Sigmoid colon (tissue), 7 donors: ENCODE measurements at places on chromosomes 2 and 18. TPM values are rescaled to one million over a fixed set of nuclear protein-coding genes. Genes with fewer than 3 reads are reported as not detected.

DNA sequence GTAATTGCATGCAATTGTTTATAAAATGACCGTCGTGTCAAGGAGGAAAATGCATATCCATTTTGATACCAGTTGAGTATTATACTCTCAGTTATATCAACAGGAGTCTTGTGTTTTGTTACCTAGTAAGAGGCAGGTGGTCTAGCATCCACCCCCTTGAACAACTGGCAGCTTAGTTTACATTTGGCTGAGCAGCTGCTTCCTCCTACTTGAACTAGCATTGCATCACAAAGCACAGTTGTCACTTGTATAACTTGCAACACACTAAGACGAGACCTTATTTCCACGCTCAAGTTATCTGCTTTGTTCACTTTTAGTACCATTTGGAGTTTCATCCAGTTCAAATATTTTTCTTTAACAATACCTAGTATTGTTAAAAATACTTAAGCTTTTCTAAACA lies 75.4 kb upstream of the UBE2E3 start:
- no peaks in the 10 kb centered on the region for H3K36me3 ChIP-seq
- H3K4me3 ChIP-seq: no peak overlapping the region
- DNase-seq: no peak
- no peaks in the 10 kb centered on the region for H3K27me3 ChIP-seq
- no peaks in the 10 kb centered on the region for H3K4me1 ChIP-seq

DNA sequence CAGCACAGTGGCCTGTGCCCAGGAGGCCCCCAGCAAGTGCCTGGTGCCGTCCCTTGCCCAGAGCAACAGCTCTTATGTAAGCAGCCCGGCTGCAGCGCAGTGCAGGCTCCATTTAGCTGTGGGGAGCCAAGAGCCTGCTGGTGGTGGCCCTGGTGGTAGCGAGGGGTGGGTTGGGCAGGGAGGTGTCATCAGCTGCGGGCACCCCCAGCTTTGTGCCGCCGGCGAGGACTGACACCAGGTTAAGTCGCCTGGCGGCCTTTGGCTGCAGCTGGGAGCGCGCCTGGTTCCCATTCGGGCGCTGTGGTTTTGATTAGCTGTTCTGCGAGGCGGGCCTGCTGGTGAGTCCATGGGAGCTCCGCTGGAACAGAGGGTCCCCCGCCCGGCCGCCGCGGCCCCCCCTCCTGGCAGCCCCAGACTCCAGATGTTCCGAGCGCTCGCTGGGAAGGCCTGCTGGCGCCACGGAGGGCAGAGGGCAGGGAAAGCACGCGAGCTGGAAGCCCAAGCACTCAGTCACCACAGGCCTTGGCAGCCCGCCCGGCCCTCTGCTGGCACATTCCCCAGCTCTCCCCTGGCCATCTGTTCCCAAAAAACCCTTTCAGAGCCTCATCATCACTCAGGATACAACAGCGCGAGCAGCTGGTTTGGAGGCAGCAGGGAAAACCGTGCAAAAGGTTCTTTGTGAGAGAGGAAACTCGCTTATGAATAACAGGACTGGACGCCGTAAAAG lies 18.4 kb downstream of the ATOH8 start:
- peak overlapping the region; percentile 87 for H3K27ac ChIP-seq
- peak; percentile 100 for DNase-seq
- H3K36me3 ChIP-seq: no peaks in the 10 kb centered on the region
- H3K4me1 ChIP-seq: no peaks in the 10 kb centered on the region
- no peaks in the 10 kb centered on the region for H3K27me3 ChIP-seq

DNA sequence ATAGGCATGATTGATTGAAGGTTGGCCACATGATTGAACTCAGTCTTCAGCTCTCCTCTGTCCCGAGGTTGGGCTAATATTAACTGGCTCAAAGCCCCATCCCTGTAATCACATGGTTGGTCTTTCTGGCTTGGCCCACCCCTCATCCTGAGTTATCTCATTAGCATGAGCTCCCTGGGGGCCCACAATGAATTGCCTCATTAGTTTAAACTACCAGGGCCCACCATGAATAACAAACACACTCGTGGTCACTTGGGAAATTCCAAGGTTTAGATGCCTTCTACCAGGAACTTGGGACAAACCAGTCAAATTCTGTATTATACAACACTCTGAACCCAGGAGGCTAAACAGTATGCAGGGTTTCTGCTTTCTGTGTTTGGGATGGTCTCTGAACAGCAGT lies 121.7 kb upstream of the B3GNT2 start:
- H3K27ac ChIP-seq: no peak overlapping the region
- no peak for DNase-seq
- H3K36me3 ChIP-seq: no peaks in the 10 kb centered on the region
- no peak overlapping the region for H3K4me3 ChIP-seq
- no peaks in the 10 kb centered on the region for H3K27me3 ChIP-seq

DNA sequence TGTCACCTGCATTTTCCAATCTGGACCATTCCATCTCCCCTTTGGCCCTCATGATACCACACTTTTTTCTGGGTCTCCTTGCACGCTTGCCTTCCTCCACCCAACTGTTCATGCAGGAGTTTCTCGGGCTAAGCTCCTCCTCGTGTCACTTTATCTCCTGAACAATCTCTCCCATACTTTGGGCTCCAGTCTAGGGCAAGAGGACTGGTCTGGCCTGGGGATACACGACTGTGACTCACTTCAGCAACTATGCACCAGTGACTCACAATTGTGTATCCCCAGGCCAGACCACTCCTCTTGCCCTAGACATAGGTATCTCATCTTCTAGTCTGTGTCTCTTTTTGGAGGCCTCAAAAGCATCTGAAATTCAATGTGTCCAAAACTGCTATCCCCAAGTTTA lies 149.4 kb upstream of the PTPRM start:
- no peak overlapping the region for H3K27ac ChIP-seq
- peaks cover 10% of the 10 kb centered on the region for H3K4me1 ChIP-seq
- no peak for DNase-seq
- H3K27me3 ChIP-seq: no peaks in the 10 kb centered on the region

- H3K27ac ChIP-seq: no peak overlapping the region
- DNase-seq: no peak
- H3K4me1 ChIP-seq: peaks cover 6% of the 10 kb centered on the region
- H3K4me3 ChIP-seq: no peak overlapping the region
These were observed 199.4 kb upstream of the FN1 start for GRCh38 chr2:215635071-215635787.

GRCh38 chr2:119338272-119338671 lies 28.4 kb downstream of the C2orf76 start:
- H3K36me3 ChIP-seq: peaks cover 19% of the 10 kb centered on the region
- H3K4me3 ChIP-seq: no peak overlapping the region
- no peak overlapping the region for H3K27ac ChIP-seq

- H3K27ac ChIP-seq: no peak overlapping the region
- H3K4me3 ChIP-seq: peak overlapping the region; percentile 28
- H3K4me1 ChIP-seq: peaks cover 10% of the 10 kb centered on the region
- no peak for DNase-seq
- H3K27me3 ChIP-seq: no peaks in the 10 kb centered on the region
- H3K36me3 ChIP-seq: no peaks in the 10 kb centered on the region
These were observed 95.0 kb downstream of the TNFRSF11A start for GRCh38 chr18:62420151-62420512.

GRCh38 chr2:14350856-14351255 lies 281.7 kb upstream of the LRATD1 start:
- no peak overlapping the region for H3K4me3 ChIP-seq
- no peaks in the 10 kb centered on the region for H3K36me3 ChIP-seq
- H3K27ac ChIP-seq: no peak overlapping the region
- DNase-seq: no peak
- H3K4me1 ChIP-seq: no peaks in the 10 kb centered on the region

- no peak for DNase-seq
- H3K4me3 ChIP-seq: no peak overlapping the region
- no peaks in the 10 kb centered on the region for H3K36me3 ChIP-seq
- H3K4me1 ChIP-seq: peaks cover 8% of the 10 kb centered on the region
- peak overlapping the region; percentile 30 for H3K27ac ChIP-seq
These were observed 63.5 kb downstream of the ZNF521 start for GRCh38 chr18:25288340-25288938.

Gene CIB4
- total RNA-seq: not detected

Gene ANKRD44
- 34.2 TPM for total RNA-seq

Gene STK39
- total RNA-seq: 24.0 TPM

Gene CNTNAP5
- total RNA-seq: 1.4 TPM

Gene CD8B2
- not detected for total RNA-seq
